ENCODE measurements at places on chromosomes 6 and 20. TPM values are rescaled to one million over a fixed set of nuclear protein-coding genes. Genes with fewer than 3 reads are reported as not detected.

The MAP3K7 gene
- 31.5 TPM for total RNA-seq

The HCRTR2 gene
- total RNA-seq: not detected

GRCh38 chr6:139534472-139535115 is 160.1 kb upstream of the CITED2 start:
- DNase-seq: no peak

GRCh38 chr20:36732456-36732855 is 13.4 kb downstream of the NDRG3 start:
- DNase-seq: no peak

DNA sequence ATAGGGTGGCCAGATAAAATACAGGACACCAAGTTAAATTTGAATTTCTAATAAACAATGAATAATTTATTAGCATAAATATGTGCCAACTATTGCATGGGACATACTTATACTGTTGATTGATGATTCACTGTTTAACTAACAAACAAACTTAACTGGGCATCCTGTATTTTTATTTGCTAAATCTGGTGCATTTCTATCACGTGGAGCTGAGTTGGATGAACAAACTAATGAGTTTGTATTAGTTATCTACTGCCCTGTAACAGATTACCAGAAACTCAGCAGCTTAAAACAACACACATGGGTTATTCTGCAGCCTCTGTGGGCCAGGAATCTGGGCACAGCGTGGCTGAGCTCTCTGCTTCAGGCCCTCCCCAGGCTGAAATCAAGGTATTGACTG is 28.2 kb upstream of the PMEPA1 start:
- DNase-seq: no peak

DNA sequence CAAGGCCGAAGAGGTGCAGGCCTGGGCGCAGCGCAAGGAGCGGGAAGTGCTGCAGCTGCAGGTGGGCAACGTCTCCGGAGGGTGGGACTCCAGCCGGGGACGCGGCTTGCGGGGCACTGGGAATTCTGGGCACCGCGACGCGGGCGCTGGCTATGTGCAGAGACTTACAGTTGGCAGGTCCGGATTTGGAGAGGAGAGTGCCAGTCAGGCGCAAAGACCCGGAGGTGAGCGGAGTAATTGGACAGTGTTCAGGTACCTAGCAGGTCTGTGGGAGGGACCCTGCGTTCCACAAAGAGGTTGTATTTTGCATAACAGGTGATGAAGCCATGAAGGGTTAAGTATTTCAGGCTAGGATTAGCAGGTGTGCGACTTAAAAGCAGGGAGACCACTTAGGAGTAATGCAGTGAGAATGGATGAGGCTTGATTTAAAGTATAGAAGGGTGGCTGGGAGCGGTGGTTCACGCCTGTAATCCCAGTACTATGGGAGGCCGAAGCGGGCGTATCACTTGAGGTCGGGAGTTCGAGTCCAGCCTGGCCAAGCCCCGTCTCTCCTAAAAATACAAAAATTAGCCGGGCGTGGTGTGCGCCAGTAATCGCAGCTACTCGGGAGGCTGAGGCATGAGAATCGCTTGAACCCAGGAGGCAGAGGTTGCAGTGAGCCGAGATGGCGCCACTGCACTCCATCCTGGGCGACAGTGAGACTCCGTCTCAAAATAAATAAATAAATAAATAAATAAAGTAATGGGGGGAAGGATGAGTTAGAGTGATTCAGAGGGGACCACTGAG is 1.0 kb downstream of the MRPS26 start:
- DNase-seq: no peak

Measured in uterus (tissue), 4 donors.